Stimulated activated CD4-positive, alpha-beta T cell treated with anti-CD3 and anti-CD28 coated beads, Interleukin-1b, Interleukin-23, amount 100 ng/mL, for 4 hours (primary cell): ENCODE measurements at places on chromosomes 13 and 19.

GRCh38 chr19:38713227-38713649 is 31.0 kb downstream of the CAPN12 start:
- no peak for DNase-seq

GRCh38 chr19:8050274-8051096 is 2.1 kb upstream of the CCL25 start:
- peak; percentile 79 for DNase-seq

GRCh38 chr13:48448285-48448958 is 35.5 kb upstream of the LPAR6 start:
- no peak for DNase-seq

DNA sequence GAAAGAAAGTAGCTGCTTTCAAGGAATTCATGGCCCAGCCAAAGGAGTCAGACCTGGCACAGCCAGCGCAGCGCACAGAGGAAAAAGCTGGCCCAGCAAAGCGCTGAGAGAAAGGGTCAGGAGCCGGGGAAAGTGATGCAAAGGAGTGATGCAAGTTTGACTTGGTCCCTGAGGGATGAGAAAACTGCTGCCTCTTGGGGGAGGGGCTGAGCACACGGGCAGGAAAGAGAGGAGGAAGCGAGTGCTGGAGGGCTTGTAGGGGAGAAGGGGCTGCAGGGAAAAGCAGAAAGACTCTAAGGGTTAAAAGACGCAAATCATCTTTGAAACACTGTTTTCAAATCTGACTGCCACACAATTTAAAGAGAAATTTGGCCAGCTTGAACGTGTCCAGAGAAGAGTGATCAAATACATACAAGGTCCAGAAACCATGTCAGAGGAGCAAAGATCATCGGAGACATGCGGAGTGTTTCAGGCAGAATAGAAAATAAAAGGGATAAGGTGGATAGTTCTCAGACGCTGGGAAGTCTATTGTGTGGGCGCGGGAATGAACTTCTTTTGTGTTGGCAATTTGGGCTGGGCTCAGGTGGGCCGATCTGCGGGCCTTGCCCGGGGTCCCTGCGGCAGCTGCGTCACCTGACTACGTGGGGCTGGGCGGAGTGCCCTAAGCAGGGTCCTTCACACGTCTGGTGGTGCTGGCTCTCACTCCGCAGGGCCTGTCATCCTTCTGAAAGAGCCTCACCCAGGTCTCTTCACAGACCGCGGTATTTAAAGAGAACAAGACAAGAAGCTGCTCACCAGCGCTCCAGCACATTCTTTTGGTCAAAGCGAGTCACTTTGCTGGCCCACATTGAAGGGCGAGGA is 18.1 kb downstream of the N4BP2L1 start:
- no peak for DNase-seq

GRCh38 chr13:30697177-30697953 is 38.0 kb upstream of the ALOX5AP start:
- DNase-seq, result no peak

GRCh38 chr13:30868799-30869470 is 37.1 kb upstream of the MEDAG start:
- no peak for DNase-seq

DNA sequence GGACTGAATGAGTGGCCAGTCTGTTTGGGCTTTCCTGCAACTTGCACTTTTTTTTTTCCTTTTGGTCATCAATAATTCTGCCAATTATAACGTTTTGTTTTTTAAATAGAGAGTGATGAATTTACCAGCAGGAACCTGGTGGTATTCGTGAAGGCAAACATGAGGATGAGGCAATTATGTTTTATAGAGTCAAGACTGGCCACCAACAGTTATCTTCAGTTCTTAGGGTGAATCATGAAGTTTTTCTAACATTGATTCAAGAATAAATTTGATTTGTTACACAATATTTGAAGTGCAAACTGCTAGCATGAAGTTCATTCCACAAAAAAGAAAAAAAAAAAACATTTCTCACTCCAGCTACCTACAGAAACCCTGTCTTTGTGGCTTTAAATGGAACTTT is 244.5 kb downstream of the SPRY2 start:
- no peak for DNase-seq

DNA sequence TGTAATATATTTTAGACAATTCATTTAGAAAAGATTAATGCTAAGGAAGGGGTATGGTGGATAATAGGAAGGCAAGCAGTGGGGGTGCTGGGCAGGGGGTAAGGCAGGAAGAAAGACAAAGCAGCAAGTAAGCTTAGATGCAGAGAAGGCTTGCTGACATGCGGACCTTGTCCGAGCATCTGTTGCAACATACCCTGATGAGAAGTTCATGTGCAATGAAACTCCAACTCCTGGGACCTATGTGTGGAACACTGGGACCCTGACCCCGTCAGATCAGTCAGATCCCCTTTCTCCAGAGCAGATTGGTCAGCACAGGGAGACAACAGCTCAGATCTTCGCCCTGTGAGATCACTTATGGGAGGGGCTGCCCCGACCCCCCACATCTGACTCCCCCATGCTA is 71.3 kb upstream of the ZNF599 start:
- DNase-seq, result no peak

DNA sequence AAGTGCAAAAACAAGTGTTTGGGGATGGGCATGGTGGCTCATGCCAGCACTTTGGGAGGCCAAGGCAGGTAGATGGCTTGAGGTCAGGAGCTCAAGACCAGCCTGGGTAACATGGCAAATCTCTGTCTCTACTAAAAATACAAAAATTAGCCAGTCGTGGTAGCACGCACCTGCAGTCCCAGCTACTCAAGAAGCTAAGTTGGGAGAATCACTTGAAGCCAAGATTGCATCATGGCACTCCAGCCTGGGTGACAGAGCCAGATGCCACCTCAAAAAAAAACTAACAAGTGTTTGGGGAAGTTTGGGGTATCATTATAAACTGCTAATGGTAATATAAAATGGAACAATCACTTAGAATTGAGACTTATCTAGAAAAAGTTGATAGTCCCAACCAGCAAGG is 24.6 kb downstream of the XPO4 start:
- no peak for DNase-seq

GRCh38 chr13:43980587-43980986 is 100.9 kb downstream of the LACC1 start:
- no peak for DNase-seq

DNA sequence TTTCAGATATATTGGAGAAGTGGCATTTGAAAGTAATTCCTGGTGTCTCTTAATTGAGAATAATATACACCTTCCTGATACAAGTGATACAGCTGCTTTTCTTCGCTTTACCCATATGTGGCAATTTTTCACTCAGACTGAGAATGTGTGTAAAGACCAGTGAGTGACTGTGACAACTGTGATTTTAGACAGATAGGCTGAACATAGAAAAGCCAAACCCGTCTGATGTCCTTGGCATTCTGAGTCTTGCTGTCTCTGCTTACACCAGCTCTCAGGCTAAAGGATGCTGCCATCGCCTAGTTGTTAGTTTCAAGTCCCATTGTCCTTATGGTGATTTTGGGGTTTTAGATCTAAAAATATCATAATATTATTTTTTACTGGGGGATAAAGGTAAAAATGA is 492.6 kb downstream of the RFC3 start:
- DNase-seq, result no peak

DNA sequence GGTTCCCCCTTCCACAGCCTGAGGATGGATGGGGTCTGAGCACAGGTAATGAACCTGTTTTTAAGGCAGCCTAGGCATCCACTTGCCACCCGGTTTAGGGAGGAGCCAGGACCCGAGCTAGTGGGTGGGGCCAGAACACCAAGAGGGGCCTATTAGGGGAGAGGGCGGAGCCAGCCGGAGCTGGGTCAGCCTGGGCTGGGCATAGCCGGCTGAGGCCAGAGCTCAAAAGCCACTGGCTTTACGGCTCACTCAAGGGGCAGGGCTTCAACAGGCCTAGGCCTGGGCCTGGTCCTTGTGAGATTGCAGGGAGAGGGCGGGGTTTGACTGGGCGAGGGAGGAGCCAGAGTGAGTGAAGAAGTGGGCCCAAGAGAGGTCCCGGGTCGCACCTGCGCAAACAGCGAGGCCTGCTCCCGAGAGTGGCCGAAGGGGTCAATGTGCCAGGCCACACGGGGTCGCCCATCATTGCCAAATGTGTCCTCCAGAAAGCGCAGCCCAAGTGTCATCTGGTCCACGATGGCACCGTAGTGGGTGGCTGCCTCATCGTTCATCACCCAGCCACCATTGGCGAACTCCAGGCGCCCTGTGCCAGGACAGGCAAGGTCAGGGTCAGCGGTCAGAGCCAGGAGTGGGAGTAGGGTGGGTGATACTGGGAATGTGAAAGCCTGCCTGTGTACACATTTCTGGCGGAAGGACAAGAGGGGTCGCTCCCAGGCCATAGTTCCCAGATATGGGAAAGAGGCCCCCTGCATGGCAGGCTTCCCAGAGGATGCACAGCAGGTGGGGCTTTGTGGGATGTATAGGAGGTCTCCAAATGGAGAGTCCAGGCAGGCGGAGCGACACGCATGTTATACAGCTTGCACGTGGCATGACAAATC is 1.9 kb downstream of the MAN2B1 start:
- DNase-seq, result no peak

DNA sequence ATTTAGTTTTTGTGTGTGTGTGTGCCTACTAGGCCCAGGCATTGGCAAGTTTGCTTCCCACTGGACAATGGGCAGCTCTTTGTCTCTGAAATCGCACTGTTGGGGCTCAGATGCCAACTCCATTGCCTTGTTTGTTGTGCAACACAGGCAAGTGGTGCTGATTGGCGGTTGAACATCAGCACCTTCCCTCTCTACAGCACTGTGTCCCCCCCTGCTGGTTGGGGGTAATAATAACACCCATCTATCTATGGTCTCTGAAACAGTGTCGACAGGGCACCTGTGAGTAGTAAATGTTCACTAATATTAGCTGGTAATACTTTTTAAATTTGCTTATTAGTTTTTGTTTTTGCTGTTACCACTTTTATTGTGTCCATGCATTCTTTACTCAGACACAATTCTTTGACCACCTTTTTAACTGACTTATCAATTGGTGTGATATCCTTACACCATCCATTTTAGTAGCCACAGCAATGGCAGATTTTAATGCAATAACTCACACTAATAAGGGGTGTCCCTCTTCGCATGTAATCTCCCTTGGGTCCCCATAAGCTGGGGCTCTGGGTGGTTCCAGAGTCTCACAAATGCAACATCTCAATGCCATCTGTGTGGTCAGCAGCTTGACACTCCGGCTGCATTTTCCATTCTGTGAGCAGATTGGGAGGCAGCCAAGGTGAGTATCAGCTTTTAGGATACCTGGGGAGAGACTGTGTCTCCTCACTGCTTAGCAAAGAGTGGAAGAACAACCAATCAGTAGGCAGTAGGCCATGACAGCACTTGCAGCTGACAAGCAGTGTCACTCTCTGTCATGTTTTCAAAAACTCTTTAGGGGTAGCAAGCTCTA is 47.7 kb upstream of the UQCRFS1 start:
- no peak for DNase-seq

GRCh38 chr13:58992478-58993042 is 1171.2 kb downstream of the DIAPH3 start:
- no peak for DNase-seq

DNA sequence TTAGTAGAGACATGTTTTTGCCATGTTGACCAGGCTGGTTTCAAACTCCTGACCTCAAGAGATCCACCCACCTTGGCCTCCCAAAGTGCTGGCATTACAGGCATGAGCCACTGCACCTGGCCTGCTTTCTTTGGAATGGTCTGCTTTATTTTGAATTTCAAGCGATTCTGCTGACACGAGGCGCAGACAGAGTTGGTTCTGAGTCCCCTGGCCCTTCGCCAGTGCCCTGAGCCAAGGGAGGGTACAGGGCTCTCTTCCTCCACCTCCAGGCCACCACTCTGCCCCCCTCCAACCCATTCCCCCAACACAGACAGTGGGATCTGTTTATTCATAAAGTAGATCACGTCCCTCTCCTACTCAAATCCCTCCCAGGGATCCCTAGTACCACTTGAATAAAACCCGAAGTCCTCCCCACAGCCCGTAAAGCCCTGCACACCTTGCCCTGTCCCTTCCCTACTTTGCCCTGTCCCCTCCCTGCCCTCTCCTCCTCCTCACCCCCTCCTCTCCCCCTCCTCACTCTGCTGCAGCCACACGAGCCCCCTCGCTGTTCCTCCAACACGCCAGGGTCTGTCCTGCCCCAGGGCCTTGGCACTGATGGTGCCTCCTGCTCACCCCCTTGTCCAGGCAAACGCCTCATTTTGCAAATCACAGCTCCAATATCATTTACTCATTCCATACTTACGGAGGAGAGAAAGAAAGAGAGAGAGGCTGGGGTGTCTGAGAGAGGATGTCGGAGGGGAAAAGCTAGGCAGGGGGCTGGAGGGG is 22.4 kb downstream of the ZNRF4 start:
- DNase-seq, result no peak

DNA sequence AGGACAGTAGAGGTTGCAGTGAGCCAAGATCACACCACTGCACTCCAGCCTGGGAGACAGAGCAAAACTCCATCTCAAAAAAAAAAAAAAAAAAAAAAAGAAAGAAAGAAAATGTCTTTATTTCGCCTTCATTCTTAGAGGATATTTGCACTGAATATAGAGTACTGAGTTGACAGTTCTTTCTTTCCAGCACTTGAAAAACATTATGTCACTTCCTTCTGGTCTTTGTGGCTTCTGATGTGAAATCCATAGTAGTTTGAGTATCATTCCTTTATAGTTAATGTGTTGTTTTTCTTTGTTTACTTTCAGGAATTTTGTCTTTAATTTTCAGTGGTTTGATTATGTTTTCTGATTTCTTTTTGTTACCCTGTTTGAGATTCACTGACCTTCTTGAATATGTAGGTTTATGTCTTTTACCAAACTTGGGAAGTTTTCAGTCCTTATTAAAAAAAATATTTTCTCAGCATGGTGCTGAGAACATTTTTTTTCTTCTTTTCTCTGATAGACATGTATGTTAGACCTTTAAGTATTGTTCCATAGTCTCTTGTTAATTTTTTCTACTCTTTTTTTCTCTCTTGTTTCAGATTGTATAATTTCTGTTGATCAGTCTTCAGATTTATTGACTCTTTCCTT is 50.1 kb downstream of the PCCA start:
- no peak for DNase-seq

- no peak for DNase-seq
These were observed 430.4 kb downstream of the IRS2 start for GRCh38 chr13:109355875-109356434.

- DNase-seq, result no peak
These were observed 18.4 kb upstream of the MYADM start for GRCh38 chr19:53849237-53849676.

GRCh38 chr13:109687559-109688448 is 98.6 kb downstream of the IRS2 start:
- no peak for DNase-seq

GRCh38 chr19:16976446-16976845 is 50.2 kb downstream of the CPAMD8 start:
- DNase-seq, result no peak

DNA sequence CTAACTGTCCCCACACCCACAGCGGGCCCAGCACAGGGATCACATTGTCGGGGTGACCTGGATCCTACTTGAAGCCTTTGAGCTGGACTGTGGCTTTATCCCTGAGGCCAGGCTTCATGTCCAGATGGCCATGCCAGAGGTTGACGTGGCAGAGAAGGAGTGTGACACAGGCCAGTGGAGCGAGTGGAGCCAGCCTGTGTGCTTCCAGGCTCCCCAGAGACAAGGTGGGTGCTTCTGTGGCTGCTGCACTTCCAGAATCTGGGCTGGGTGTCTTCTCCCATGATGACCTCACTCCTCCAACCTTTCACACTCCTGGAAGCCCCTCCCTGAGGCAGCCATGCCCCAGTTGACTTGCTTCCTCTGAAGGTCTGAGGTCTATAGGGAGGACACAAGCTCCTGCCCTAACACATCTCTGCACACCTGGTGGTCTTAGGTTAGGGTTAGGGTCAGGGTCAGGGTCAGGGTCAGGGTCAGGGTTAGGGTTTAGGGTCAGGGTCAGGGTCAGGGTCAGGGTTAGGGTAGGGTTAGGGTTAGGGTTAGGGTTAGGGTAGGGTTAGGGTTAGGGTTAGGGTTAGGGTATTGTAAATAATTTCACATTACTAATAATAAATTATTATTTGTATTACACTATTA is 13.1 kb upstream of the MZF1 start:
- DNase-seq, result no peak
